Right cardiac atrium (tissue), 5 donors: ENCODE measurements at places on chromosomes 3 and 15.

DNA sequence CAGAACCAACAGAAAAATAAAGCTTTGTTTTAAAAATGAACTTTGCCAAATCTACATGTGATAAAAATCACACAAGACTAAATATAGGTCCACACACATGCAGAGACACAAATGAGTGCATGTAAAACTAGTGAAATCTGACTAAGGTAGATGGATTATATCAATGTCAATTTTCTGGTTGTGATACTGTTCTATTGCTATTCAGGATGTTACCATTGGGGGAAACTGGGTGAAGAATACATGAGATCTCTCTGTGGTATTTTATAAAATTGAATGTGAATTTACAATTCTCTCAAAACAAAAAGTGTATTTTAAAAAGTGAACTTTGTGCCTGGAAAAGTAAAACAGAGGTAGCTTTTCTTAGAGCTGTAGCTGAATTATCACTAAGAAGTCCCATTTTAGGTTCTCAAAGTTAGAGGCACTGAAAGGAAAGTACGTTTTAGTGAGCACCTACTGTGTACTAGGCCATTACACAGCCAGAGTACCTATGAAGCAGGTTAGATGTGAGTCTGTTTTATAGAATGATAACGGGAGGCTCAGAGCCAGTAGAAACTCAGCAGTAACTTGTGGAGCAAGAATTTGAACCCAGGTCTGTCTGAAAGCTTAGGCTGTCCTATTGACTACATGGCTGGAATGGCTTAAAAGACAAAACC, 8.2 kb downstream of the GRAMD2A start:
- DNase-seq = no peak

DNA sequence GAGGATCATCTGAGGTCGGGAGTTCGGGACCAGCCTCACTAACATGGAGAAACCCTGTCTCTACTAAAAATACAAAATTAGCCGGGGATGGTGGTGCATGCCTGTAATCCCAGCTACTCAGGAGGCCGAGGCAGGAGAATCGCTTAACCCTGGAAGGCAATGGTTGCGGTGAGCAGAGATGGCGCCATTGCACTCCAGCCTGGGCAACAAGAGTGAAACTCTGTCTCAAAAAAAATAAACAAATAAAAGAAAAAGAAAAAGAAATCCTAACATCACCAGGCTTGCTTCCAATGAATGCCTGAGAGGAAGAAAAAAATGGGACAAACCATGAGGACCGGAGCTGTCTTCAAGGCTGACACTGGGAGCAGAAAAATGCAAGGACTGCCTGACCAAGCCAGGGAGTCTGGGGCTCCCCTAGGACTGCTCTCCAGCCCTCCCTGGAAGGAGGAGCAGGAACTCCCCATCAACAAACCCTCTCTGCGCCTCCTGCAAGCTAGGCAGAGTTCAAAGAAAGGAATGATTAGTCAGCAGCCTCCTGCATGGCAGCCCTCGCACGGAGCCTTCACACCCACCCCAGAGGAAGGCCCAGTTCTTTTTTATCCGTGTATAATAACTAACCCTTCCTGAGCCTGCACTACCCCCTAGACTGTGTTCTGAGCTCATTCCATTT, 55.4 kb downstream of the NUP210 start:
- DNase-seq = no peak

GRCh38 chr3:94779699-94780098, 716.8 kb downstream of the NSUN3 start:
- DNase-seq = no peak

DNA sequence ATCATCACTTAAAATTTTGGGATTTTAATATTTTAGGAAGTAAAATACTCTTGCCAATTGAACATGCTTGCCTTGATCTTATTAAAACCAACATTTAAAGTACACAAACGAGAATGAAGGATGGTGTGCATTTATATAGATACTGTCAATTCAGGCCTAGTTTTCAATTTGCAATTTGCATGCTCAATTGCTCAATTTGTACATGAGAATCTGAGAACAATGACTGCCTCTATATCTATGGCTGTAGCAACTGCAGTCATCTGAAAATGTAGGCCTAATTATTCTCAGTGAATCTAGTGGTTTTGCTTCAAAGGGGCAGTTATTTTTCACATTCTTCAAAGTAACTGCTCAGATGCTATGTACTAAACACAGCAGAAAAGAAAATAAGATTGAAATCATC, 18.8 kb downstream of the ZBBX start:
- no peak for DNase-seq

- DNase-seq = no peak
Measured at GRCh38 chr15:85284497-85284896, 95.9 kb upstream of the AKAP13 start.

- no peak for DNase-seq
Measured at GRCh38 chr3:39329493-39329892, at the start of gene CCR8. TSS of gene CCR8 (plus strand) at chr3:39329709. CDS start at chr3:39332332, 2,623 bp downstream.
